Glutamatergic neuron (in vitro differentiated cells): ENCODE measurements at places on chromosomes 13 and 19. TPM values are rescaled to one million over a fixed set of nuclear protein-coding genes. Genes with fewer than 3 reads are reported as not detected.
A peak's percentile ranks its signal among the peaks of the same experiment; 100 is the strongest.

The CGB2 gene
- total RNA-seq = not detected

GRCh38 chr19:46328079-46328478 is 18.8 kb upstream of the PPP5C start:
- no peak for DNase-seq
- peaks cover 2% of the 10 kb centered on the region for H3K4me1 ChIP-seq
- peaks cover 36% of the 10 kb centered on the region for H3K36me3 ChIP-seq
- H3K27me3 ChIP-seq = peaks cover 8% of the 10 kb centered on the region

DNA sequence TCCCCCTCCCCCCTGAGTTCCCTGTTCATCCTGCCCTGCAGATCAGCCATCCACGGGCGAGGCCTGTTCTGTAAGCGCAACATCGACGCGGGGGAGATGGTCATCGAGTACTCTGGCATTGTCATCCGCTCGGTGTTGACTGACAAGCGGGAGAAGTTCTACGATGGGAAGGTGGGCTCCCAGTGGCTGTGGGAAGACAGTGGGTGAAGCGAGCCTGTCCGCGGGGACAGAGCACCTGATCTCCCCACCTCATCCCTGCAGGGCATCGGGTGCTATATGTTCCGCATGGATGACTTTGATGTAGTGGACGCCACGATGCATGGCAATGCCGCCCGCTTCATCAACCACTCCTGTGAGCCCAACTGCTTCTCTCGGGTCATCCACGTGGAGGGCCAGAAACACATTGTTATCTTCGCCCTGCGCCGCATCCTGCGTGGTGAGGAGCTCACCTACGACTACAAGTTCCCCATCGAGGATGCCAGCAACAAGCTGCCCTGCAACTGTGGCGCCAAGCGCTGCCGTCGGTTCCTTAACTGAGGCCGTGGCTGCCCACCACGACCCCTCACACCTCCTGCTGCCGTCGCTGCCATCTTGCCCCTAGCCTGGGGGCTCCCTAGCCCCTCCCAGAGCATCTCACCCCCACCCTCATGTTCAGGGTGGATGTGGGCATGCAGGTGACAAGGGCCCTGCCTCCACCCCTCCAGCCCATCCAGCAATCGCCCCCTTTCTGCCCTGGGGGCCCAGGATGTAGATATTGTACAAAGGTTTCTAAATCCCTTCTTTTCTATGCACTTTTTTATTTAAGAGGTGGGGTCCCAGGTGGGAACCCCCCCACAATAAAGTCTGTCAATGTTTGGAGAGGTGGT is 4.0 kb downstream of the IGFLR1 start:
- H3K27me3 ChIP-seq = peaks cover 7% of the 10 kb centered on the region
- no peak overlapping the region for H3K27ac ChIP-seq
- no peak for DNase-seq

- H3K4me3 ChIP-seq = peak overlapping the region; percentile 23
- peak overlapping the region; percentile 73 for H3K27ac ChIP-seq
- DNase-seq = no peak
- peaks cover 6% of the 10 kb centered on the region for H3K36me3 ChIP-seq
- H3K27me3 ChIP-seq = peaks cover 3% of the 10 kb centered on the region
These were observed 51.9 kb downstream of the DNM2 start for GRCh38 chr19:10769533-10770491.

The MAB21L1 gene
- 48.7 TPM for total RNA-seq

- H3K27ac ChIP-seq = peak overlapping the region; percentile 48
- no peaks in the 10 kb centered on the region for H3K36me3 ChIP-seq
- H3K4me1 ChIP-seq = peaks cover 34% of the 10 kb centered on the region
- H3K4me3 ChIP-seq = no peak overlapping the region
These were observed 63.1 kb downstream of the ATP11A start for GRCh38 chr13:112752711-112753541.

GRCh38 chr13:32019612-32020233 is 11.9 kb upstream of the FRY start:
- H3K27me3 ChIP-seq = no peaks in the 10 kb centered on the region
- H3K4me3 ChIP-seq = no peak overlapping the region
- H3K4me1 ChIP-seq = peaks cover 18% of the 10 kb centered on the region
- peak; percentile 47 for DNase-seq

DNA sequence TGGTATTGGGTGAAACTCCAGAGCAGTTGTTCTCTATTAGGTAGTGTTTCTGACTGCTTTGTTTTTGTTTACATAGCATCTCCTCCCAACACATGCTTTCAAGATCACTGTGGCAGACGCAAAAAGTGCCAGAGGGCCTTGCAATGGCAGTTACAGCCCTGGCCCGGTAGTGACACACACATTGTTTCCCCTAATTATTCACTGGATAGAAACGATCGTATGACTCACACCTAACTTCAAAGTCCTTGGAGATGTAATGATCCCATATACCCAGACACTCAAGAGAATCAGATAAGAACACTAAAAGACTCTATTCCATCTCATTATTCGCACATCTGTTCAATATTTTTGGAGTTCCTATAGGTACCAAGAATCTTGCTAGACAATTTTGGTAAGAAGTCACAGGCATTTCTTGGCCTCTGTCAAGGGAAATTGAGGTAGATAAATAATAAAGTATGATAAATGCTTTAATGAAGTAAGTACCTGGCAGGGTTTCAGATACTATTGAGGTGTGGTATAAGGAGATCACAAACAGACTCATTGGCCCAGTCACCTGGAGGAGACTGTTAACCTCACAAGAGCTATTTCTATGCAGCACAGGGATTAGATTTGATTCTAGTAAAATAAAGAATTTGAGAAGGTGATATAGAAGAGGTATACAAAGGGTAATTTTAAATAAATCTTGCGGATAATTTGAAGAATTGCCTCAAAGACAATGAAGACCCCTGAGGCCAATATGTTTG is 485.3 kb downstream of the SLITRK6 start:
- DNase-seq = no peak
- no peaks in the 10 kb centered on the region for H3K36me3 ChIP-seq
- peak overlapping the region; percentile 83 for H3K27ac ChIP-seq
- no peaks in the 10 kb centered on the region for H3K27me3 ChIP-seq
- H3K4me3 ChIP-seq = no peak overlapping the region
- peaks cover 8% of the 10 kb centered on the region for H3K4me1 ChIP-seq

DNA sequence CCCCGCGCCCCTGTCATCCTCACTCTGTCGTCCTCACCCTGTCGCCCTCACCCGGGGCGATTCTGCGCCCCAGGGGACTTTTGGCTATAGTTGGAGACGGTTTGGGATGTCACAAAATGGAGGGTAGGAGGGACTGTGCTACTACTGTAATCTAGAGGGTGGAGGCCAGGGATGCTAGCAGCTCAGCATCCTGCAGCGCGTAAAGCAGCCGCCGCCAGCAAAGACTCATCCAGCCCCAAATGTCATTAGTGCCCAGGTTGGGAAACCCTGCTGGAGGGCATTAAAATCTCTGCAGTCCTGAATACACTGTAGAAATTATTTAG is 362 bp downstream of the ZNF557 start:
- DNase-seq = no peak
- no peaks in the 10 kb centered on the region for H3K4me1 ChIP-seq
- H3K36me3 ChIP-seq = peaks cover 11% of the 10 kb centered on the region
- H3K27me3 ChIP-seq = peaks cover 2% of the 10 kb centered on the region

The CCDC194 gene
- total RNA-seq = not detected

GRCh38 chr13:44270150-44270549 is 103.5 kb upstream of the SERP2 start:
- peaks cover 2% of the 10 kb centered on the region for H3K27me3 ChIP-seq
- DNase-seq = no peak
- no peak overlapping the region for H3K4me3 ChIP-seq
- peaks cover 11% of the 10 kb centered on the region for H3K4me1 ChIP-seq

The SBK3 gene
- not detected for total RNA-seq

The OR4F17 gene
- total RNA-seq = not detected

The ACTMAP gene
- 20.7 TPM for total RNA-seq

GRCh38 chr19:16737911-16738310 is 18.3 kb downstream of the NWD1 start:
- no peak for DNase-seq
- H3K4me1 ChIP-seq = no peaks in the 10 kb centered on the region
- H3K27ac ChIP-seq = no peak overlapping the region
- no peaks in the 10 kb centered on the region for H3K36me3 ChIP-seq
- H3K27me3 ChIP-seq = no peaks in the 10 kb centered on the region

The TPRX2 gene
- not detected for total RNA-seq

The CGB1 gene
- total RNA-seq = not detected

GRCh38 chr19:32388393-32388855 is 17.1 kb upstream of the DPY19L3 start:
- H3K4me3 ChIP-seq = no peak overlapping the region
- peaks cover 2% of the 10 kb centered on the region for H3K27me3 ChIP-seq
- no peaks in the 10 kb centered on the region for H3K36me3 ChIP-seq
- H3K27ac ChIP-seq = no peak overlapping the region
- no peaks in the 10 kb centered on the region for H3K4me1 ChIP-seq

DNA sequence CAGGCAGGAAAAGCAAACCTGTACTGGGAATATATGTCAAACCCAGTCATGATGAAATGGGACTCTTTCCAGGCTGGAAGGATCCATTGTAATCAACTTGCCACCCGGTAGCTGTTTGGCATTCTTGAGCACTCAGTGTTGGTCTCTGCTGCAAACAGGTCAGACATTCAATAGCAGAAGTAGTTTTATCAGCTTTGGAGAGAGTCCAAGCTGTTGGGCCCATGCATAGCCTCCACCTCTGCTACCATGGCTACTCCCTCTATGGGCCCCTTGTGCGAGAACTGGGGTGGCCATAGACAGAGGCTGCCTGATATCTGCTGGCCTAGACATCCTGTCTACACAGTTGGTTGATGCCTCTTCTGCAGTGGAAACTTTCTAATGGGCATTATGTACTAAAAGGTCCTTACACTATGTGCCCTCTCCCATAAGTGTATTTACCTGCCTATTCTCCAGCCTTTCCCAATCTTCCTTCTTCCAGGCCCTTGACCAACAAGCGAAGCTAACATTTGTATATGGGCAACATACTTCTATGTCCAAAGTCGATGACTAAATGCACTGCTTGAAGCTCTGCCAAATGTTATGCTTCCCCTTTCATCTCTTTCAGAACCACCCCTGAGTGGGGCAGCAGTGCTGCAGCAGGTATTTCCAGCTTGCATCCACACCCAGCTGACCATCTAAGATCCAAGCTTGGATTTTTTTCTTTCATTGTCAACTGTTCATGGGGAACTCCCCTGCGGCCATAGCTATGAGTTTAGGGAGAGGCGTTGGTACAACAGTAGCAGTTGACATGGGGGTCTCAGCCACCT is 5.3 kb upstream of the RNF6 start:
- H3K27ac ChIP-seq = no peak overlapping the region
- no peak overlapping the region for H3K4me3 ChIP-seq
- no peak for DNase-seq
- H3K4me1 ChIP-seq = peaks cover 17% of the 10 kb centered on the region
- peaks cover 10% of the 10 kb centered on the region for H3K27me3 ChIP-seq
- no peaks in the 10 kb centered on the region for H3K36me3 ChIP-seq

The CACNG7 gene
- 60.4 TPM for total RNA-seq

DNA sequence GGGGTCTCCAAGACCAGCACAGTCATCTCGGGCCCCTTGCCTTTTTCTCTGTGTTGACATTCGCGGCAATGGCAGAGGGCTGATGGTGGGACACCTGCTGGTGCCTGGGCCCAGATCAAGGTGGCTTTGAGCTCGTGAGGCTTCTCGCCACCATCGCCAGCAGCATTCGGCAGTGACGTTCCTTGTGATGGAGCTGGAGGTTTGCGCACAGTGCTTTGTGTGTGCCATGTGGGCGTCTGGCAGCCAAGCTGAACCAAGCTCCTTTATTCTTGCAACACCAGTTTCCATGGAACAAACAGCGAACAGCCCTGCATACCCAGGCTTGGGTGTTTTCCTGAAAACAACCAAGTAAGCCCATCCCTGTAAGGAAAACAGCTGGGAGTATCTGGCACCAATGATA is 9.1 kb upstream of the TMEM255B start:
- peaks cover 10% of the 10 kb centered on the region for H3K27me3 ChIP-seq
- peaks cover 5% of the 10 kb centered on the region for H3K4me1 ChIP-seq
- H3K27ac ChIP-seq = no peak overlapping the region
- no peak overlapping the region for H3K4me3 ChIP-seq
- H3K36me3 ChIP-seq = no peaks in the 10 kb centered on the region

GRCh38 chr13:75689686-75690085 is 53.6 kb downstream of the LMO7 start:
- no peak for DNase-seq
- H3K4me3 ChIP-seq = no peak overlapping the region
- no peaks in the 10 kb centered on the region for H3K36me3 ChIP-seq
- H3K27ac ChIP-seq = no peak overlapping the region

- no peak for DNase-seq
- H3K27ac ChIP-seq = no peak overlapping the region
- peaks cover 73% of the 10 kb centered on the region for H3K4me1 ChIP-seq
- peaks cover 12% of the 10 kb centered on the region for H3K36me3 ChIP-seq
These were observed 28.1 kb downstream of the RANBP3 start for GRCh38 chr19:5949792-5950305.

GRCh38 chr19:56725829-56726424 is 54.4 kb upstream of the ZNF835 start:
- no peak for DNase-seq
- H3K4me1 ChIP-seq = peaks cover 2% of the 10 kb centered on the region
- H3K4me3 ChIP-seq = no peak overlapping the region
- H3K27me3 ChIP-seq = peaks cover 5% of the 10 kb centered on the region

DNA sequence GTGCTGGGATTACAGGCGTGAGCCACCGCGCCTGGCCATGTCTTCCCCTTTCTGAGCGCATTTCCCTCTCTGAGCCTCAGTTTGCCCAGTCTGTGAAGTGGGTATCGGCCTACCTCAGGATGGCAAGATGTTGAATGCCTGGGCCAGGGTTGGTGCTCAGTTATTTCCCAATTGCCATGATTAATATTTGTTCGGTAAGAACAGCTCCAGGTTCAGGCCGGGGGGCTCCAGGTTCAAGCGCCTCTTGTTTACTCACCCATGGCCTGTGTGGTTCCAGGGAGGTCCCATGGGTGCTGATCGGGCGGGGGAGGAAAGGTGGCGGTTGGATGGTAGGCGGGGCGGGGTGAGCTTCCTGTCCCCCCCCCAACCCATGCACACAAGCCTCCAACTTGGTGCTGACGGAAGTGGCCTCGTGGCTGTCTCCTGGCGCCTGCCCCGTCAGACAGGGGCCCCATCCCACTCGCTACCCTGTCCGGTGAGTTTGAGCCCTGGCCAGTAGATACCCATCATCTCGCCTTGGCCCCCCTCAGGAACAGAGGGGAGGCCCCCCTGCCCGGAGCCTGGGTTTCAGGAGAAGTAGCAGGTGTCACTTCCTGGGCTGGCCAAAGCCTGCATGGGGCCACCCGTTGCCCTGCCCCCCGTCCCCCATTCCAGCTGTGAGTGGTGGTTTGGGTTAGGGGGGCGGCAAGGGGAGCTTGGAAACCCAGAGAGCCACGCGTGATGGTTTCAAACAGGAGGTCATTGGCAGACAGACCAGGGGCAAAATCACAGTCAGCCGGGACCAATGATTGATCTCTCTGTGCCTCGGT is at the start of gene FCHO1:
FCHO1 (plus strand) TSS at position 375 of the 809 bp plus-strand sequence. CDS start 3,688 bp downstream, outside the sequence.
- H3K4me1 ChIP-seq = peaks cover 20% of the 10 kb centered on the region
- no peak for DNase-seq
- no peak within 1 kb of the TSS for H3K4me3 ChIP-seq
- H3K27me3 ChIP-seq = peaks cover 6% of the 10 kb centered on the region

- no peak overlapping the region for H3K4me3 ChIP-seq
- peaks cover 7% of the 10 kb centered on the region for H3K36me3 ChIP-seq
- no peak for DNase-seq
- H3K27me3 ChIP-seq = no peaks in the 10 kb centered on the region
- no peak overlapping the region for H3K27ac ChIP-seq
These were observed 167.6 kb downstream of the PTPRS start for GRCh38 chr19:5172859-5173630.

- H3K4me1 ChIP-seq = peaks cover 26% of the 10 kb centered on the region
- no peak for DNase-seq
- H3K36me3 ChIP-seq = no peaks in the 10 kb centered on the region
- H3K4me3 ChIP-seq = no peak overlapping the region
These were observed 374.5 kb downstream of the KCNRG start for GRCh38 chr13:50389726-50390125.

GRCh38 chr19:32363175-32363574 is 17.8 kb downstream of the ZNF507 start:
- no peaks in the 10 kb centered on the region for H3K36me3 ChIP-seq
- H3K4me1 ChIP-seq = no peaks in the 10 kb centered on the region
- H3K4me3 ChIP-seq = no peak overlapping the region
- no peak for DNase-seq
- H3K27ac ChIP-seq = no peak overlapping the region
